Muscle of arm (tissue), 14 donors: ENCODE measurements at places on chromosomes 6 and 20. TPM values are rescaled to one million over a fixed set of nuclear protein-coding genes. Genes with fewer than 3 reads are reported as not detected.
A peak's percentile ranks its signal among the peaks of the same experiment; 100 is the strongest.

- no peak for DNase-seq
Observed at GRCh38 chr6:6884193-6884627, 223.6 kb upstream of the RREB1 start.

The IRF4 gene
- 0.60 TPM for polyA plus RNA-seq

- no peak for DNase-seq
Observed at GRCh38 chr20:37567331-37567665, 39.6 kb upstream of the BLCAP start.

- peak; percentile 86 for DNase-seq
Observed at GRCh38 chr6:41424370-41425058, 89.1 kb downstream of the NCR2 start.

The FNDC1 gene
- polyA plus RNA-seq = 308 TPM

The SNAP25 gene
- 9.9 TPM for polyA plus RNA-seq

- no peak for DNase-seq
Observed at GRCh38 chr6:21559238-21559637, 34.3 kb upstream of the SOX4 start.

- no peak for DNase-seq
Observed at GRCh38 chr6:25874822-25875562, 949 bp upstream of the SLC17A3 start.

DNA sequence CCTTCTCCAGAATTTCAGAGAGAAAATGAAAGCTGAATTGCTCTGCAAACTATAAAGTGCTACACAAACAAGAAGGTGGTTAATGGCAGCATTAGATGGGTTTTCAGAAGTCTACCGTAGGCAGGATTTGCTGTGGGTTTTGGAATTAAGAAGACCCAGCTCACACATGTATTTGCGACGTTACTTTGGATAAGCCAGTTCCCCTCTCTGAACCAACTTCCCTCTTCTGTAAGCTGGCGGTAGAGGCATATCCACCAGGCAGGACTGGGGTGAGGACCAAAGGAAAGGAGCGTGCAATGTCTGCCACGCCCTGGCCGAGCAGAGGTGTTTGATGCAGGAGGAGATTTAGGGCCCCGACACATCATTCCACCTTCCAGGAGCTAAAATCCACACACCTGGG lies 6.9 kb downstream of the RSPO4 start:
- no peak for DNase-seq

GRCh38 chr6:97473979-97474378 lies 191.0 kb upstream of the MMS22L start:
- no peak for DNase-seq

The HTR1B gene
- 0.13 TPM for polyA plus RNA-seq

The LY6G5B gene
- 6.1 TPM for polyA plus RNA-seq

- DNase-seq = no peak
Observed at GRCh38 chr6:41571021-41571780, 25.0 kb downstream of the FOXP4 start.

DNA sequence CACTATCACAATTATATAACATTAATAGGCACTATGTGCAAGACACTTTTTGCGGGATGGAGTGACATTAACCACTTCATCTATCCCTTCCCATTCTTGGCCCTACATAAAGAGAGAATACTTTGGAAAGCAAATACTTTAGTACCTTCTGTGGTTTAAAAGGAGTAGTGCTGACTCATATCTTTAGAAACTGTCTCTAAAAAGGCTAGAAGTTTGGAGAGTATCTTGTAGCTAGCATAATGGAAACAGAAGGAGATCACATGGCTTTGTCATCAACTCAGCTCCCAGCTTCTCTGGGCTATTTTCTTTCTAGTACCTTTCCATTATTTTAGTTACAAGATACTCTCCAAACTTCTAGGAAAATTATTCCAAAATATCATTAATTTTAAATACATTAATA lies 157.5 kb downstream of the ADGRG6 start:
- no peak for DNase-seq

GRCh38 chr20:58722877-58723627 lies 30.5 kb downstream of the NPEPL1 start:
- DNase-seq = no peak

- no peak for DNase-seq
Observed at GRCh38 chr6:163371129-163371528, 43.4 kb upstream of the QKI start.

DNA sequence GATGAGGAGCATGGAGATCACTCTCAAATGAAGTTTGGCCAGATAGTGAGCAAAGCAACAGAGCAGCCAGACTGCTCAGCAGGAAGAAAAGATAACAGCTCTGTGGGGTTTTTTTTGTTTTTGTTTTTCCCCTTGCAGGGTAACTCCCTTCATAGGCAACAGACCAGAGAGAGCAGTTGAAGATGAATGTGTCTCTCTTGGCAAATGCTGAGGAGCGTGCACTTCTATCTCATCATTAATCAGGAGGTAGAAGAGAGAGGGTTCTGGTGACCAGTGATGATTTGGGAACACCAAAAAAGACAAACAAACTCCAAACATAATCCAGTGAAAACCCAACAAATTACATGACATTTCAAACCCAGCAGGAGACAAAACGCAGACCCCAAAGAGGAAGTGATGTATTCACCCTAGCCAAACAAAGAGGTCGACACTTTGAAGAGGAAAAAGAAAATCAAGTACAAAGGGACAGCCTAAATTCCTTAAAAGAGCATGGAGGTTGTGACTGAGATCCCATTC lies 66.2 kb upstream of the RREB1 start:
- DNase-seq = no peak

GRCh38 chr6:37492991-37493660 lies 6.6 kb downstream of the CCDC167 start:
- DNase-seq = no peak

GRCh38 chr20:61808447-61808846 lies 257.2 kb downstream of the TAF4 start:
- peak; percentile 41 for DNase-seq

The CABLES2 gene
- polyA plus RNA-seq = 4.1 TPM

DNA sequence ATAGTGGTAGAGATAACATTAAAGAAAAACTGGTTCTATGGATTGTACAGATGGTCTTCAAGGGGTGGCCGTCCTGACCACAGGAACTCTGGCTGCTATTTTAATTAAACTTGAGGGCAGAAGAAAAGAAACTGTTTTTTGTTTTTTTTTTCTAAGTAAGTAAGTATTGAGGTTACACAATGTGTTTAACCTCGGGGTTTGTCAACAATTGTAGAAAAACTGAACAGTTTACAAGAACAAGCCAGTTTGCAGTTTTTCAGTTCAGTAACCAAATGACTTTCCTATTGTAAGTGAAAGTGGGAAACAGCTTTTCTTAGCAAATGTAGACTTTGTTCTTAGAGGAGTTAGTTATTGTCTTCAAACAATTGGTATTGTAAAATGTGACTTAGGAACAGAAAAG lies 77.0 kb downstream of the PLCB1 start:
- DNase-seq = no peak

The TRIM10 gene
- 0.62 TPM for polyA plus RNA-seq

The COL19A1 gene
- 4.4 TPM for polyA plus RNA-seq

DNA sequence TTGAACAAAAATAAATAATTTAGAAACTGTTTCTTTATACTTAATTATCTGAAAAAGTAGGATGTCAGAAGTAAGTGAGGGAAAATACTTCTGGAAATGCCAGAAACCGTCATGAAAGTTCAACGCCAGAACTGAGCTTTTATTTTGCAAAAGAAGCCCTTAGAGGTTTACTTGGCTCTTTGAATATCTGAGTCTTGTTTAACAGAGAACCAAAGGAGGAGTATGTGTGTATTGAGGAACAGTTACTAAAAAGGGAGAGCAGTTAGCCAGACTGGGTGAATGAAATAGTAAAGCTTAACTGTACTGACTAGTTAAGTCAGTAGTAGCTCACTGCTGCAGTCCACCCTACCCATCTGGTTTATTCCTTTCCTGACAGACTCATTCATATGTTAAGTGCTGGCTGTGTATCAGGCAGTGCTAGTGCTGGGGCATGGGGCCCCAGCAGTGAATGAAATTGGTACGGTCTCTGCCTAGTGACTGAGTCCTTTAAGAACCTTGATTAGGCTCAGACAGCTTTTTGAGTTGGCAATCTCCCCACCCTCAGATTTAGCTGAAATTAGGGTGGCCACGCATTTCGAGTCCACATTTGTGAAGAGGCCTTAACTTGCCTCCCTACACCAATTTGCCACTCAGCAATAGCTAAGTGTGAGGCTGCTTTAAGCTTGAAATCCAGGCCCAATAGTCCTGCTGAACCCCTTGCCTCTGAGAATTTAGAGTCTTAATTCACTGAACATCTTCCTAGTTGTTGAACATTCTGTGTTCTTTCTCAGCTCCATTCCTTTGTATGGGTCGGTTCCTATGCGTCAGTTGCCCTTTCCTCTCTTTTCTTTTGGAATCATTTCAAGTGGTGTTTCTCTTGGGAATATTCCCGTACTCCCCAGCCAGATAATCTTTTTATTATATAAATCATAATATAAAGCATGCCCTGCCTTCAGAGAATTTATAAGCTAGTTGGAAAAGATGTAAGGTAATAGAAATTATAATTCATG lies 20.2 kb downstream of the MAP3K4 start:
- DNase-seq = peak; percentile 39

- peak; percentile 72 for DNase-seq
Observed at GRCh38 chr6:166005944-166006899, 161.4 kb downstream of the TBXT start.

DNA sequence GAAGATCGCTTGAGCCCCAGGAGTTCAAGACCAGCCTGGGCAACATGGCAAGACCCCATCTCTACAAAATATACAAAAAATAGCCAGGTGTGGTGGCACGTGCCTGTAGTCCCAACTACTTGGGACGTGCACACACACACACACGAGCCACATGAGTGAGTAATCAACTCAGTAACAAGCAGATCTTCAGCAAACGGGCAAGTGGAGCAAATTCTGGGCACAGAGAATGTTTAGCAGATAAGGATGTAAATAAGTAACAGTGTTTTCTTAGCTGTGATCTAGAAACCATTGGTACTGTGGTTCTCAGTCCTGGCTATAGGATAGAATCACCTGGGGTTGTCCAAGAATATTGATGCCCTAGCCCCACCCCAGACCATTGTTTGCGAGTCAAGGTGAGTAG lies 6.1 kb downstream of the PAQR8 start:
- no peak for DNase-seq

DNA sequence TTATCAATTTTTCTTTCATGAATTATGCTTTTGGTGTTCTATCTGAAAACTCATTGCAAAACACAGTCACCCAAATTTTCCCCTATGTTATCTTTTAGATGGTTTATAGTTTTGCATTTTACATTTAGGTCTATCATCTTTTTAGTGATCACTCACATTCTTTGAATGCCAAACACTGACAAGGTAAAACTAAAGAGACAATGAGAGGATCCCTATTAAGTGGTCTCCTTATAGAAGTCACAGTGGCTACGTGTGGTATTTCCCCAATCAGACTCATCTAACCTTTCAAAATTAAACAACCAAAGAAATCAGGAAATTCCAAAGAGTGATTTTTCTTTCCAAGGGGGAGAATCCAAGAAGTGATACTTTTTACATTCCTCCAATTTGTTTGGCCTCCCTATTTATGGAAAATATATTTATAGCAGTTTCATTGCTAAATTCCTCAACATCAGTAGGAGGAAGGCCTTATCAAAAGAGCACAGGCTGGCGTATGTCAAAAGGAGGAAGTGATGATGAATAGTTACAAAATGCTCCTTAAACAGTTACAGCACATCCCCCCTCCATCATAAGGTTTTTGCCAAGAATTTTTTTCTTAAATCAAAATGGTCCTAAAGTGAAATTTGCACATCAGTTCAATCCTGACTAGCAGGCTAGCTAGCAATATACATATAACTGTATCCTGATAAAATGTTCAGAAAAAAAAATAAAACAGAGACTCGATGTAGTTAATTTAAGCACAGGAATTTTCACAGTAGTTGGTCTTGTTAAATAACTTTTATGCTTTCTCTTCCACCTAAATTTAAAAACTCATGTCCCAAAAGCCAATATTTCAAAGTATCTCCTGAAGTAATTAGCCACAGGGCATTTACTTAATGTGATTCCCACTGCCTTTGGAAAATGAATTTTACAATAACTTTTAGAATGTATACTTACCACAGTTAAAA lies 76.2 kb upstream of the IPCEF1 start:
- no peak for DNase-seq

DNA sequence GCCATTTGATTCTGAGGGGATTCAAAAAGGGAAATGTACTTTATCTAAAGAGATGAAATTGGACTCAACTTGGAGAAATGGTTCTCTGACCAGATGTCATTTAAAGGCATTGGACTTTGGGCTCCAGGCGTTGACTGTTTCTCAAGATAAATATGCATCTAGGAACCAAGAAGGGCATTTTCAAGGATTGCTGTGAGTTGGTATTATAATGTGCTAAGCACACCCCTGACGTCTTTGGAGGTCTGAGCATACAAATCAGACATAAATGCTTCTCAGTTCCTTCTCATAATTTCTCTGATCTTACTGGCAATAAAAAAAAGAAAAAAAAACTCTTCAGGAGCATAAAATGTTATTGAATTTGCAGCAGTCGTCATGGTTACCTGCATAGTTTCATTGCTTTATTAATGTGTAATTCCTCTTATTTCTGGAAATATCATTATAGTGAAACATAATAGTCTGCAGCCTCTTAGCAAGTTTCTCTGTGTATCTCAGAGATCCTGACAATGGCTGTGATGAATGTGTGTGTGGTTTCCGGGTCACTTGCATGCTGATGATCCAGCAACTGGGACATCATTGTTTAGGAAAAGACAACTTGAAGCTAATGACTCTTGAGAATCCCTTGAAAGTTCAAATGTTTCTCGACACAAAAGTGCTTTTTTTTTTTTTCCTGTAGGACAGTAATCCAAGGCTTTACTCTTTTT lies 136.0 kb downstream of the AIG1 start:
- DNase-seq = peak; percentile 55

DNA sequence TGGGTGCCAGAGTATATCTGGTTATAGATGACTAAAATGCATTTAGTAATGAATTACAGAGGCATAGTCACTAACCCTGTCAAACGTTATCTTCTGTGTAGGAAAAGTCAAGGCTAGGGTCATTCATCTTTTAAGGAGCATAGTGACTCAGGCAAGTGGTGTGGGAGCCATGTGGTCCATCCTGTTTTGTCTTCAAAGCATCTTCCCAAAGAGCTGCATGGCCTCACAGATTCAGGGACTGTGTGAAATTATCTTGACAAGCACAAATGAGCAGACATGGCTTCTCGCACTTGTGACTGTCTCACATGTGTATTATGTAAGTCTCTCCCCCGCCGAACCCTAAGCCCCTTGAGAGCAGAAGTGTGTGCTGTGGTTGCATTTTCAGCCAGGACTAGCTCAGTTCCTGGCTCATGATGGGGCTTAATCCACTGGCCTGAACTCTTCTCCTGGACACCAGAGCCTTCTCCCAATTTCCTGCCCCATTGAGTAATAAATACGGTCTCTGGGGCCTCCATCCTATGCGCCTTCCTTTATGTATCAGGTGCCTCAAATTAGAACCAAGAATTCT lies 769.1 kb downstream of the QKI start:
- no peak for DNase-seq

The NT5E gene
- polyA plus RNA-seq = 36.9 TPM
